ENCODE measurements at places on chromosomes 1 and 21. TPM values are rescaled to one million over a fixed set of nuclear protein-coding genes. Genes with fewer than 3 reads are reported as not detected.

Gene OXCT2
- total RNA-seq, result 2.0 TPM

Gene LCE1D
- not detected for total RNA-seq

Gene PTGER3
- 23.1 TPM for total RNA-seq

Gene MYBPH
- not detected for total RNA-seq

Gene MAP10
- total RNA-seq, result 2.9 TPM

Gene CALML6
- total RNA-seq, result 0.37 TPM

Gene PBX1
- total RNA-seq, result 84.2 TPM

Gene TTLL7
- 48.1 TPM for total RNA-seq

Gene CD58
- total RNA-seq, result 28.3 TPM

Gene PGBD5
- 0.43 TPM for total RNA-seq
